Type B pancreatic cell (in vitro differentiated cells): ENCODE measurements at places on chromosomes 4 and X. TPM values are rescaled to one million over a fixed set of nuclear protein-coding genes. Genes with fewer than 3 reads are reported as not detected.

- no peak overlapping the region for H3K4me3 ChIP-seq
- DNase-seq: no peak
- no peaks in the 10 kb centered on the region for H3K36me3 ChIP-seq
Measured at GRCh38 chr4:86319390-86319789, 40.5 kb downstream of the MAPK10 start.

DNA sequence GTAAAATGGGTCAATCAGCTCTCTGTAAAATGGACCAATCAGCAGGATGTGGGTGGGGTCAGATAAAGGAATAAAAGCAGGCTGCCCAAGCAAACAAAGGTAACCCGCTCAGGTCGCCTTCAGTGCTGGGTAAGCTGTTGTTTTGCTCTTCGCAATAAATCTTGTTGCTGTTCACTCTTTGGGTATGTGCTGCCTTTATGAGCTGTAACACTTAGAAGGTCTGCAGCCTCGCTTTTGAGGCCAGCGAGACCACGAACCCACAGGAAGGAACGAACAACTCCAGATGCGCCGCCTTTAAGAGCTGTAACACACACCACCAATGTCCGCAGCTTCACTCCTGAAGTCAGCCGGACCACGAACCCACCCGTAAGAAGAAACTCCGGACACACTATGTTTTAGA is 11.5 kb upstream of the CAMK2D start:
- no peaks in the 10 kb centered on the region for H3K4me1 ChIP-seq
- no peaks in the 10 kb centered on the region for H3K27me3 ChIP-seq
- H3K4me3 ChIP-seq: no peak overlapping the region
- no peak for DNase-seq

CCKAR gene
- 4.3 and 13.7 TPM in 2 replicates for total RNA-seq

RTL9 gene
- 0.39 and 0.45 TPM in 2 replicates for total RNA-seq

GAGE12C gene
- not detected in 2 replicates for total RNA-seq

PRPS2 gene
- 44.0 and 51.7 TPM in 2 replicates for total RNA-seq

DNA sequence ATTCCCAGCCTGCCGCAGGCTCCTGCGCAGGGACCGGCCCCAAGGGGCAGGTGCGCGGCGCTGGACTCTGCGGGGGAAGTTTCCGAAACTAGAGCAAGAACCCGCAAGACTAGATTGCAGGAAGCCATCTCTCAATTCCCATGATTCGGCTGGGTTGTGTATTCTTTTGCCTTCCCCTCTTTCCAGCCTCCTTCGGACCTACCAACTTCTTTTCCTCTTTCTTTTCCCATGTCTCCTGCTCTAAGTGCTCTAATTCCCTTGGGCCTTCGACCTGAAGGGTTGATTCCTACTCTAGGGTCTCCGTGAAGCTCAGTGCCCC is 645 bp upstream of the OPHN1 start:
- H3K27ac ChIP-seq: peak overlapping the region; percentile 63
- no peak for DNase-seq
- peaks cover 4% of the 10 kb centered on the region for H3K36me3 ChIP-seq
- peaks cover 8% of the 10 kb centered on the region for H3K4me1 ChIP-seq
- peak overlapping the region; percentile 94 for H3K4me3 ChIP-seq
- no peaks in the 10 kb centered on the region for H3K27me3 ChIP-seq

DNA sequence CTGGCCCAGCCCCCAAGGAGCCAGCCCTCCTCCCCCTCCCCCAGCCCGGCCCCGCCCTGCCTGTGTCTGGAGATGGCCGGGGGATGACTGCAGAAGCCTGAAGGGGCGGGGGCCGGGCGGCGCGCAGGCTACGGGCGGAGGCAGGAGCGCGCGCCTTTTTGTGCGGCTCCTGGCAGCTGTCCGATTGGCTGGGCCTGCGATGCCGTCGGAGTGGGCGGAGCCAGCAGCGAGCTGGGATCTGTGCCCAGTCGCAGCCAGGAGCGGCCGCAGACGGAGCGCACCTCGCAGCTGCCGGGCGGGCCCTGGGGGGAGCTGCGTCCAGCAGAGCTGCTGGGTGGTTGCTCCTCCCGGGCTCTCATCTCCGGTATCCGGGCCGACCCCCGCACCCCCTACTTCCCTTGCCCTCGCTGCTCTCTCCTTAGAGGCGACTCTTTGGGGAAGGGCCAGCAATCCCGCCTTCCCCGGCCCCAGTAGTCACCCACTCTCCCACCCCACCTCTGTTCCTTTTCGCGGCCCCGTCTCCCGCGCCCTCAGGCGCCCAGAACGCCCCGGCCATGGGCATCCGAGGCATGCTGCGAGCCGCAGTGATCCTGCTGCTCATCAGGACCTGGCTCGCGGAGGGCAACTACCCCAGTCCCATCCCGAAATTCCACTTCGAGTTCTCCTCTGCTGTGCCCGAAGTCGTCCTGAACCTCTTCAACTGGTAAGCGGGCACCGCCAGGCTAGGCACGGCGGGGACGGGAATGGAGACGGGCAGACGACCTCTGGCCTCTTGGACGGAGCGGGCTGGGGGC is at the start of gene GABRQ:
Gene GABRQ, plus strand, starts transcription at position 247 of the 794 bp plus-strand sequence. Its CDS starts 308 bp downstream, at position 555.
- no peak for DNase-seq
- H3K27ac ChIP-seq: no peak within 1 kb of the TSS
- H3K36me3 ChIP-seq: no peaks in the 10 kb centered on the region
- H3K4me1 ChIP-seq: no peaks in the 10 kb centered on the region

GRCh38 chr4:167239627-167240026 is 5.3 kb upstream of the SPOCK3 start:
- no peaks in the 10 kb centered on the region for H3K4me1 ChIP-seq
- H3K27ac ChIP-seq: no peak overlapping the region
- H3K27me3 ChIP-seq: peaks cover 34% of the 10 kb centered on the region
- no peak for DNase-seq
- no peak overlapping the region for H3K4me3 ChIP-seq

USP51 gene
- 3.5 and 8.9 TPM in 2 replicates for total RNA-seq

GRCh38 chr4:15131551-15131950 is 129.3 kb downstream of the CPEB2 start:
- H3K27me3 ChIP-seq: no peaks in the 10 kb centered on the region
- H3K36me3 ChIP-seq: peaks cover 4% of the 10 kb centered on the region
- H3K27ac ChIP-seq: peak overlapping the region; percentile 70
- no peak overlapping the region for H3K4me3 ChIP-seq

PCDH18 gene
- 7.1 and 91.8 TPM in 2 replicates for total RNA-seq

DUSP21 gene
- not detected in 2 replicates for total RNA-seq

DNA sequence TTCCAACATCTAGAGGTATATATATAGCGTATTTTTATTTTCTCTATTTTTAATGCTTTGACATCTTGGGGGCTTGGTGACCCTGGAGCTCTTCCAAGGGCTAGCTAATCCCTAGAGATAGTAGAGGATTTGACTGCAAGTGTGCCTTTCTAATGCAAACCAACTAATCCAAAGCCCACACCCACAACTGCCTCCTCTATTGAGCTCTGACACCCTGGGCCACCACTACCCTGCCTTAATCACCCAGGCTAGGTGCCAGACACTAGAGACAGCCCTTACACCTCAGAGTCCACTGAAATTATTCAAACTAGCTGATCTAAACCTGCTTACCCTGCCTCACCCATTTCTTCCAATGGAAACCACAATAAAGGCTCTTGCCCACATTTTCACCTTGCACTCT is 69.6 kb upstream of the ATXN3L start:
- H3K36me3 ChIP-seq: no peaks in the 10 kb centered on the region
- DNase-seq: no peak
- no peak overlapping the region for H3K27ac ChIP-seq
- no peaks in the 10 kb centered on the region for H3K27me3 ChIP-seq

NLRP2B gene
- total RNA-seq: not detected in 2 replicates

GRCh38 chrX:150504397-150505182 is 63.8 kb upstream of the MTM1 start:
- no peak overlapping the region for H3K27ac ChIP-seq
- no peak for DNase-seq
- no peaks in the 10 kb centered on the region for H3K27me3 ChIP-seq
- no peaks in the 10 kb centered on the region for H3K4me1 ChIP-seq
- H3K36me3 ChIP-seq: no peaks in the 10 kb centered on the region

DNA sequence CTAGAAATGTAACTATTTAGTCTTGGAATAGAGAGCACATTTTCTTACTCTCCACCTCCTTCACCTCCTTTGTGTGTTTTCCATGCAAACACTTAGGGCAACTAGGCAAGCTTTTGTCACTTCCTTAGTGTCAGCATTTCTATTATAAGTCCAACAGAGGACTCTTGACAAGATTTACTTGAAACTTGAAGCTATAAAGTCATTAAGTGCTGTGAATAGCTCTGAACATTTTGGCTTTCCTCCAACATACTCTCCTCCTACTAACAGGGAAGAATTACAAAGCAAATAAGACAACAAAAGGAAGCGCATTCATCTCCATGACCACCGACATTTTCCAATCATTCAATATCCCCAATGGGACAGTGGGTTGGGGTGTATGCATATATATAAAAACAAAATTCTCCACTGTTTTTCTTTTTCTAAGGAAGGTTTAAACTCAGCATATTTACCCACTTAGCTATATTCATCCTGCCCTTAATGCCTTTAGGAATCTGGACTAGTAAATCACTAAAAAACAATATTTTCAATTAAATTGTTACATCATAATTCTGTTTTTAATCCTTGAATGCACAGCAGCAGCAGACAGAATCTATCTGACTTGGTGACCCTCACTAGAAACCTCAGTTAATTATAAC is 264.6 kb downstream of the SNCA start:
- no peak overlapping the region for H3K4me3 ChIP-seq
- peaks cover 15% of the 10 kb centered on the region for H3K4me1 ChIP-seq
- no peaks in the 10 kb centered on the region for H3K36me3 ChIP-seq
- no peak for DNase-seq
- H3K27me3 ChIP-seq: no peaks in the 10 kb centered on the region

- H3K27ac ChIP-seq: peak overlapping the region; percentile 41
- DNase-seq: peak; percentile 71
- H3K36me3 ChIP-seq: no peaks in the 10 kb centered on the region
- peak overlapping the region; percentile 85 for H3K4me3 ChIP-seq
- peaks cover 63% of the 10 kb centered on the region for H3K27me3 ChIP-seq
- peaks cover 5% of the 10 kb centered on the region for H3K4me1 ChIP-seq
Measured at GRCh38 chr4:163344147-163345125, 744 bp downstream of the NPY5R start.
